Activated T-cell treated with anti-CD3 and anti-CD28 coated beads for 4 hours (primary cell): ENCODE measurements at places on chromosomes 6 and 20.

- DNase-seq: no peak
Measured at GRCh38 chr6:1872649-1873131, 263.0 kb downstream of the FOXC1 start.

DNA sequence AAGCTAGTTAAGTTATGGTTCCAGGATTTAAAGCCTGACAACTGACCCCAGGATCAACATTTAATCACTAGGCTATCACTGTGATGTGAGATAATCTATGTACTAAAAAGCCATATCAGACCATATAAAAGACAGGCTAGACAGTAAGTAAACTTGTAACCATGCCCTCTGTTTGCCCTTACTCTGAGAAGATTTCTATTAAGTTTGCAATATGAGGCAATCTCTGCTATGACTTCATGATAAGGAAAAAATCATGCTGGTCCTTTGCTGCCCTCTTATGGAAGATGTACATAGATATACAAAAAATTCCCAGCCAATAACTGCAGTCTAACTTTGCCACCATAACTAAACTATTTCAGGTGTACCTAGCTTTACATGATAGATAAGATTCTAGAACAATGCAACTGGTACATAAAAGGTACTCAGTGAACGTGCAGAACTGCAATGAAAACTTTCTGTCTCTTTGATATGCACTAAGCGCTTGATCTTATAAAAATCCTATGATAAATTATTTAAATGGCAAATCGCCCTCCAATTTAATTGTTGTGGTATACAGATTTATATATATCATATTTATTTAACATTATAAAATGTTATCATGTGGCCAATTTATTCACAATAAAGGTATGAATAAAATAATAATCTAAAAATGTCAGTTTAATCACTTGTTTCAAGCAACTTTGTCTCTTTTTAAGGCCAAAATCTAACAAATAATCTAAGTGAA, 70.5 kb downstream of the FAM217A start:
- no peak for DNase-seq

DNA sequence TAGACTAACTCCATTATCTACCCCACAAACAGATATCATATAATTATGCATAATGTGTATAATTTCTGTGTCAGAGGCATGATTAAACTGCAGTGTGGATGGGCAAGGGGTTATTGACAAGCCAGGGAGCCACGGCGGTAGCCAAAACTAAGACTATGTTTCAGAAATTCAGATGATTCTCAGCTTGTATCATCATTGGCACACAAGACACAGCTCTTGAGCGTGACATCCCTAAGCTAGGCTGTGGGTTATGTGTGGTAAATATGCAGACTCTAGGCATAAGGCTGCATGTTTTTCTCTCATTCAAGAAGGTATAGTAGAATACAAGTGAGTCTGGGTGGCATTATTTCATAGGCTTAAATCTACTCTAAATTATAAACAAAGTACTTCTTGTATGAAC, 154.3 kb downstream of the KLHL32 start:
- DNase-seq: no peak

DNA sequence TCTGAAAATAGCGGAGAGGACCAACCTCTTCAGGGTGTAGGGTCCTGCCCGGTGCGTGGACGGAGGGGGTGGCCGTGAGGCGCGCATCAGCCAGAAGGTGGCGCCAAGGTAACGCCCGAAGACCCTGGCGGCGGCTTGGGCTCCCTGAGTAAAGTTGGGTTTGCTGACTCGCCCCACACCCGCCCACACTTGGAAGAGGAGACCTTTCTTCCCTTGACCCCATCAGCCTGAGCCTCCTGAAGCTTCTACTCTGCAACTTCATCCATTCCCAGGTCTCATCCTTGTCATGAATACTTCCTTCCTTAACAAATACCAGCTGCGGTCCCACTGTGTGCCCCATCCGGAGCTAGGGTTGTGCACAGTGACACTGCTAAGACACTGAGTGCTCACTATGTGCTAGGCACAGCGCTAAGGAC, 14.6 kb downstream of the CD40 start:
- peak; percentile 33 for DNase-seq

DNA sequence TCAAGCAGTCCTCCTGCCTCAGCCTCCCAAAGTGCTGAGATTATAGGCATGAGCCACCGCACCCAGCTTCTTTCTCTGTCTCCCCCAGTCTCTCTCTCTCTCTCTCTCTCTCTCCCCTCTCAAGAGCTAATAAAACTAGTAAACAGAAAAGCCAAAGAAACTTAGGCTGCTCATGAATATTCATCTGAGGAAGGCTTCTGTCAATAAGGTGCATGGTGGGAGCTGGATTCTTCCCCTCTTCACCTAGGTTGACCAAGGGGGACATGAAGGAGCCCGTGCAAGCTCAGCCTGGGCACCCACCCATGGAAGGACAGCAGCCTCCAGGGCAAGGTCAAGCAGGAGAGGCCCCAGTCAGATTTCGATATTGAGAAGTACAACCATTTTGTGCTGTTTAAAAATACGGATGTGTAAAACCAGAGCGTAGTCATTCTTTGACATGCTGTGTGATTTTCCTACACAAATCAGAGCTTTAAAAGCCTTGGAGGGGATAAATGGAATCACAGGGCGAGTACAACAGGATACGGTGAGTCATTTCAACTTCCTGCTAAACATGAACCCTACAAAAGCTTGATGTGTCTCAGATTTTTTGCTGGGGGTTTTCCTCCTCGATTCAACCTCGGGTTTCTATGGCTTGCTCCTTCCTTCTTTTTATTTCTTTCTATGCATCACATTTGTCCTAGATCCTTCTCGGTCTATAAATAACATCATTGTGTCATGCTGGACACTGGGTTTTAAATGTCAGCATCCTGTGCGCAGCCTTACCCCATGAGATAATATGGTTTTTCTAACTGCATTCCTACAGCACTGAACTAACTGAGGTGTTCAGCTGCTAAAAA, 368.9 kb upstream of the JARID2 start:
- no peak for DNase-seq

DNA sequence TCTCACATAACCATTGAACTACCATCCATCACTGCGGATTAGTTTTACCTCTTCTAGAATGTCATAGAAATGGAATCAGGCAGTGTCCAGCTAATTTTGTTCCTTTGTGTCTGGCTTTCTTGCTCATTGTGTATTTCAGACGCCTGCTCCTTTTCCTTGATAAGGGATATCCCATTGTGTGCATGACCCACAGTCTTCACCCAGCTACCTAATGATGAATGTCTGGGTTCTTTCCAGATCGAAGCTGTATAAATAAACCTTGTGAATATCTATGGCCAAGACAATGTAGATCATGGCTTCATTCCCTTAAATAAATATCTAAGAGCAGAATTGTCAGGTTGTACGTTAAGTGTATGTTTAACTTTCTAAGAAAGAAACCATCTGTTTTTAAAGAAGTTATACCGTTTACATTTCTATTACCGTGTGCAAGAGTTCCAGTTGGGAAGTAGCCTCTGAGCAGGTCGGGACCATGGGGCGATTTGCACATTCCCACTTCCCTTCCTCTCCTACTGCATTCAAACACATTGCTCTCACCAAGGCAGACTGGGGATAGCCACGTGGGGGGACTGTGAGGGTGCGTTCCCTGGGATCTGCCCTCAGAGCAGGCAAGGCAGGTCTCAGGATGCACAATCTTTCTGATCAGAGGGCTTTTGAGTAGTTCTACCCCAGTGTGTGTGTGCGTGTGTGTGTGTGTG, 13.1 kb downstream of the CD93 start:
- DNase-seq: no peak
